ENCODE measurements at places on chromosomes 2 and 18.

- DNase-seq = no peak
Observed at GRCh38 chr2:39225567-39225966, 18.2 kb downstream of the CDKL4 start.

DNA sequence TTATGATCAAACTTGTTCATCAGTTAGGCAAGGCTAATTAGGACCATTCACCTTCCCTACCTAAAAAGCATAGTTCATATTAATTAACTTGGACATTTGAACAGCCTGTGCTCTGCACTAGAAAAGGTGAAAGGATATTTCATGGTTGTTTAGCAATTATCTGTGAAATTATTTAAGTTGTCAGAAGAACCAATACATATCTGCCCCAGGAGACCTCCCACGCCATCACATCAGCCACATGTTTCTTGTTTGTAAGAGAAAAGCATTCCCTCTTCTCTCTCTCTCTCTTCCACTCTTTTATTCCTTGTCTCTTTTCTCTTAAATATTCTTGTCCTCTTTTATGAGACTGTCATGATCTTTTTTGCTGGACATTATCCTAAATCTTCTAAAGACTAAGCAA is 282.0 kb upstream of the RND3 start:
- DNase-seq = no peak

DNA sequence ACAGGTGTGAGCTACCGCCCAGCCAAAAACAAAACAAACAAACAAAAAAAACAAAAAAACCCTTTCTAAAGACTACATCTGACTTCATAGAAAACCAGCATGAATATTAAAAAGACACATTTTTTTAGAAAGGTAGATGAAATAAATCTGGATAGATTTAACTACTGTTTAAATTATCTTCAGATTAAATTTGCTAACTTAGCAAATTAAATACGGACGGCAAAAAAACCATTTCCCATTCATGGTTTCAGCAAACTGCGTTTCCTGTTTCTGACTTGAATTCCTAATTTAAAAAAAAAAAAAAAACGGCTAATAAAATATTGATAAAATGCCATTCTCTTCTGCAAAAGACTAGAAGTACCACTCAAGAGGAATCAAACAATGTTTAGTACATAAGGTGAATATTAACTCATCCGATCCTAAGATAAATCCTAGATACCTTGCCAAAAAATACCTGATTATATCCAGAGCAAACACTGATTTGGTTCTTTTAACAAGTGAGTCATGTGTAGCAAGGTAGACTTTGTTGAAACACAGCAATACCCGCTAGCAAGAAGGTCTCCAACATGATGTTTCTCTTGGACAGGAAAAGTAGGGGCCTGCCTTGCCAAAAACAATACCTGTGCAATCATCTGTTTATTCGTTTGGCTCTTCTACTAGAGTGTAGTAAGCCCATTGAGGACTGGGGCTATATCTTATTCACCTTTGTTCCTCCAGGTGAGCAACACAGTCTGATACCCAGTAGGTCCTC is 96.2 kb downstream of the BARD1 start:
- no peak for DNase-seq

DNA sequence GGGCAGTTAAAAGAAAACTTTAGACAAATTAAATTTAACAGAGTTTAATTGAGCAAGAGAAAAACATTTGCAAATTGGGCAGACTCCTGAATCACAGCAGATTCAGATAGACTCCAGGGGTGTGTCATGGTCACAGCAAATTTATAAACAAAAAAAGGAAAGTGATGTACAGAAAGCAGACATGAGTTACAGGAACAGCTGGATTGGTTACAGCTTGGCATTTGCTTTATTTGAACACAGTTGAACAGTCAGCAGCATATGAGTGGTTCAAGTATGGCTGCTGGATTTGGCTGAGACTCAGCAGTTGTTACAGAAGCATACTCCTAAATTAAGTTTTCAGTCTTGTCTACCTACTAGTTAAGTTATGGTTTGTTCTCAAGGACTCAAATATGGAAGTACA is 82.3 kb upstream of the NYAP2 start:
- DNase-seq = no peak

- DNase-seq = no peak
Observed at GRCh38 chr2:208413931-208414330, 7.3 kb downstream of the PTH2R start.

DNA sequence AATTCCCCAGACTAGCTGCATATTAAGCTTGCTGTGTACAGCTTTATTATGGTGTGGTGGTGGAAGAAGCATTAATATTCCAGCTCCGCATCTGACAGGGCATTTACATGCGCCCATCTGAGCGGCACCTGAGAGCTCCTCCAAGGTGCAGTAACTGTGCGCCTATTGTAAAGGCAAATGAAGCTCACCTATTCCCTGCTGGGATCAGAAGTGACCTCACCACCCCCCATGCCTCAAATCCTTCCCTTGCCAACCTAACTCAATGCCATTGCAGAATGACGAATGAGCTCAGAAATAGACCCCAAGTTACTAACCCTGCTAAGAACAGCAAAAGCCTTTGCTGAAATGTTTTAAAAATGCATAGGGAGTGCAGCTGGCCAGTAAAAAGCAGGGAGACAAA is 14.3 kb downstream of the BCL11A start:
- DNase-seq = no peak

GRCh38 chr2:47819834-47820233 is 36.9 kb downstream of the MSH6 start:
- DNase-seq = no peak

GRCh38 chr18:34848695-34849094 is 138.6 kb downstream of the DTNA start:
- no peak for DNase-seq

DNA sequence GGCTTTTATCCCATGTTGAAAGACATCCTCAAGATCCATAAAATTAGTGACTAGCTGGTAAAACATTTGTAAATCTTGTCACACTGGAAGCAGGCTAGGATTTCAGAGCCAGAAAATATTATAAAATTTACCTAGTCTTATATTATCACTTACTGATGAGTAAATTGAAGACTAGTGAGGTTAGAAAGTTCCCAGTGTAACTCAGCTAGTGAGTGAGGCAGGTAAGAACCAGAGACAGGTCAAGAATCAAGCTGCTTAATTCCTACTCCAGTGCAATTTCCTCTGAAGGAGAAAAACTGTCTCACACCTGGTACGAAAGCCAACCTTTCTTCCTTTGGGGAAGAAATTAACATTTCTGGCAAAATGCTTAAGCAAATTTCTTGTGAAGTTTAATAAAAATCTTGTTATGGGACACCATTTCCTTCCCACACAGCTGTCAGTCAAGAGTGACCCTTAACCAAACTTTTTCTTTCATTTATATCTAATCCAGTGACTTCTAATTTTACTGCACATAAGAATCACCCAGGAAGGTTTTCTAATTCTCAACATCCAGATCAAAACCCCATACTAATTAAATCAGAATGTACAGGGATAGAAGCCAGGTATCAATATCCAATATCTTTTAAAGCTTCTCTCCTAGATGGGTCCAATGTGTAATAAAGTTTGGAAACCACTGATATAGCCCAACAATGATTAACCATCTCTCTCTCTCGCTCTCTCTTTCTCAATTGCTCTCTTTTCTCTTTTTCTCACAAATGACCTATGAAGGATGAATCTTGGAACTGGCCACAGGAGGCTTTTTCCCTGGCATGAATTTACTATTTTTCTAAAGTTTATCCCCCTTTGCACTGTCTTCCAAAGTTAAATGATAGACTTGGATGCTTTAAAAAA is 264.3 kb upstream of the SLC39A10 start:
- no peak for DNase-seq

DNA sequence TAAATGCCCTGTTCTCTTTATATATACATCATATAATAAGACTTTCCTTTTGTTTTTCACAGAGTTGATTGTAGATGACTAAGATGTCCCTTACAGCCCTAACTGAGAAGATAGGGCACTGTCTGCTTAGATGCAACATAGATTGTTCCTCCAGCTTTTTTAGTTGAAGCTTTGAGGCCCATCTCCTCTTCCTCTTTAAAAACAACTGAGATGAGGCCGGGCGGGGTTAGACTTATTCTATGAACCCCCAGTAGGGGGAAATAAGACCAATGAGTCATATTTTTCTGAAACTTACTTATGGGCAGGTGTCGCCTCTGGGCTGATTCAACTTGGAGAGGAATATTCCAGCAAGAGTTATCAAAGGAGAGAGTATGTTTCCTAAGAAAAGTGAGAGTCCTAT is 84.6 kb downstream of the FBXO15 start:
- no peak for DNase-seq

- DNase-seq = no peak
Observed at GRCh38 chr2:98921062-98921461, 15.0 kb downstream of the CRACDL start.

DNA sequence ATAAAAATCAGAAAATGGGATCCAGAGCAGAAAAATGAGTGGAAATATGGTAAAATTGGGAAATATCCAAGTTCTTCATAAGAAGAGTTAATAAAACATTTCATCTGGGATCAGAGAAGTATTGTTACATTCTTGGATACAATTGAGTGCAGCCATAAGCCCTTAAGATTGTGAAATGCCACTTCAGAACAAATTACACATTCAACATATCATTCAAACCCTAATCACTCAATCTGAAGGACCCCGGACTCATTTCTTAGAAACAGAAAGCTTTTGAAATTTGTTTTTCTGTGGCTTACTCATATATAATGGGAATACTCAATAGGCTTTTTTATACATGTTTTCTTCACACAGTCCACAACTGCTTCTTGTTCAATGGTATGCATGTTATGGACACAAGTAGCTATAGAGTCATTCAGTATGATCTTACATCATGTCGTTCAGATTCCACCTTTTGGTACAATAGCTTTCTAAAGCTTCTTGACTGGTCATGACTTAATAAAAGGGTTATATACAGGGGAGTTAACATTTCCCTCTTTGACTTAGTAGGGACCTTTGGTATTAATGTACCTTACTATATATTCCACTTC is 39.9 kb downstream of the SCN7A start:
- DNase-seq = no peak

DNA sequence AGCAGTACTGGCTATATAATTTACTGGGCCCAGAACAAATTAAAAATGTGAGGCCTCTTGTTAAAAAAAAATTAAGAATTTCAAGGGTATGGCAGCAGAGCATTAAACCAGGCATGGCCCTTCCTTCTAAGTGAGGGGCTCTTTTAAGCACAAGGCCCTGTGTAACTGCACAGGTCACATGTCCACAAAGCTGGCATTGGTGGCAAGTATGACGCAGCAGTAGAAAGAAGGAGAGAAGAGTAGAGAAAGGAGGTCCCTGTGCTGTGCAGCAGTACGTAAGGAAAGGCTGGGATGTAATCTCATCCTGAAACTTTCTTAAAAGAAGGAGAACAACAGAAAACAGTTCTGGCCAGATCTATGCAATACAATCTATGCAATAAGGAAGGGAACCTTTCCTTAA is 51.2 kb downstream of the MBD2 start:
- no peak for DNase-seq

DNA sequence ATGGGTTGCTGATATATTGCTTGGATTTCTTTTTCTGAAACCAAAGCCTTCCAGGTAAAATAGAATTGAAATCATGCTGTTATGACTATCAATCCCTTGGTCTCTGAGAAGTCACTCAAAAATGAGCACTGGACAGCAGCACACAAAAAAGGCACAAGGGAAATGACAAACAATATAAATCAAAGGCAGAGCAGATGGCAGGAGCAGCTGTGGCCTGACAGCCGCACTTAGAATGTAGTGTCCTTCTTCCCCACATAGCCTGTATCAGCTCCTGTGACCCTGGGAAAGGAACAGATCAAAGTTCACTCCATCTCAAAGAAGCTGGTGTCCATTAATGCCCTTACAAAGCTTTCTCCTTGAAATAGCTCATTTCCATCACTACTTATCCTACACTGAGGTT is 326.7 kb downstream of the SUCLG1 start:
- DNase-seq = no peak

DNA sequence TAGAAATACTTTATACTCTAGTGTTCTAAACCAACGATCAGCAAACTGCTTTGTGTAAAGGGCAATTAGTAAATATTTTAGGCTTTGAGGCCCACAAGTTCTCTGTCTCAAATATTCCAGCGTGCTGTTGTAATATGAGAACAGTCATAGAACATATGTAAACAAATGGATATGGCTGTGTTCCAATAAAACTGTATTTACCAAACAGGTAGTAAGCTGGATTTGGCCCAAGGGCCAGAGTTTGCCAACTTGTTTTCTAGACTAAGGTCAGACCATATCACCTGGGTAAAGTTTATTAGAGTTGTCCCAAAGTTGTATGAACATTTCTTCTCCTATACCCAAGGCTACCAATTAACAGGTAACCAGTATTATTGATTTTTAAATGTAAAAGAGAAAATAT is 303.2 kb upstream of the MC4R start:
- DNase-seq = no peak

DNA sequence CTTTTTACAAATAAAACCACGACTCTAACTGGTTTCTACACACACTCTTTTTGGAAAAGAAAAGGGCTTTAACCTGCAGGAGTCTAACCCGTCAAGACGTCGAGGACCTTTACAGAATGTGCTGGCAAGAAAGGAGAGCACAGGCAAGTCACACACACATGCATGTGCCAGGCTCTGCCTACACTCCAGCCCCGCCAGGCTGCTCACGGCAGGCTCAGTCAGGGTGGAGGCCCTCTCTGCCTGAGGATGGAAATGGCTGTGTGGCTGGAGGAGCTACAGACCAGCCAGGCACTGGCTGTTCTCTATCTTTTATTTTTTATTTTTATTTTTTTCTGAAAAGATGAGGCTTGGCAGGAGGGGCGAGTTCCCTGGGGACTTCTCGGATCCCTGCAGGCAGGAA is 10.2 kb downstream of the SIX3 start:
- no peak for DNase-seq

GRCh38 chr2:196586511-196586991 is 53.0 kb upstream of the CCDC150 start:
- DNase-seq = peak; percentile 93

GRCh38 chr18:65017372-65017760 is 733.4 kb upstream of the CDH7 start:
- no peak for DNase-seq

- DNase-seq = no peak
Observed at GRCh38 chr2:102289129-102289528, 22.2 kb upstream of the IL1RL1 start.

DNA sequence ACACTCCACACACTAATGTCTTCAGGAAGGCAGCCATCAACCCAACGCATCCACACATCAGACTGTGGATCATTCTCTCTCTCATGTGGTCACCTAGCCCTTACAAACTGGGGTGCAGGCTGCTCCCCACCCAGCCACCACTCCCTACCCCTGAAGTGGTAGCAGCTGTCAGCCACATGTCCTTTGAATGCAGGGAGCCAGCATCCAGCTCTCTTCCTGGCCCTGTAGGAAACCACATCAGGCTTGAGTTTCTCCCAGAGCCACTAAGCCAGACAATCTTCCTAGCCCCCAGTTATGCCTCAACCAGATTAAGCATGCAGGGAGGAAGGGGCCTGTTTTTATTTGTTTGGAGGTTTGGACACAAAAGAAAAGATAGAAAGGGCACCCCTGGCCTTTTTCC is 52.8 kb upstream of the SPP2 start:
- DNase-seq = no peak

DNA sequence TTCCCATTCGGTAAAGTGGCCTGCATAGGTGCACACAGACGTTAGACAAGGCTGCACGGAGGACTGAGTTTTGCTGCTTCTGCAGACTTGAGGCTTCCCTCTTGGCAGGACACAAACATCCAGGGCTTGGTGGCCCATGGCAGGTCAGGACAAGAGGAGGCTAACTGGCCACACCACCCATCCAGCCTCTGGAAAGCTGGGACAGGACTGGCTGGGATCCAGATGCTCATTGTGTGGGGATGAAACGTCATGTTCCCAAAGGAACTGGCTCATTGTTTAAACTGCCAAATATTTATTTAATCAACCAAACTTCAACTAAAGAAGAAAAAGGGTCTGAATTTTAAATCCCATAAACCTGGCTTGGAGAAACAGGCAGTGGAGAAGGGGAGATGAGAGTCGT is 239.1 kb upstream of the EPAS1 start:
- no peak for DNase-seq
